ENCODE measurements at places on chromosomes 1 and 21.

- DNase-seq: no peak
Measured at GRCh38 chr1:54970901-54971300, 9.5 kb upstream of the TMEM61 start.

GRCh38 chr1:119711804-119712341 is at the start of gene PHGDH:
PHGDH (plus strand) TSS chr1:119711934; CDS start chr1:119712023, 89 bp downstream.
- peak; percentile 85 for DNase-seq

GRCh38 chr1:230176871-230177411 is 109.9 kb downstream of the GALNT2 start:
- no peak for DNase-seq

- no peak for DNase-seq
Measured at GRCh38 chr1:85022700-85023099, 25.6 kb downstream of the MCOLN3 start.

GRCh38 chr21:43805275-43805800 is 16.0 kb downstream of the RRP1 start:
- DNase-seq: peak; percentile 96

All from GM20000 (cell line).